ENCODE measurements at places on chromosomes 1 and 21.

DNA sequence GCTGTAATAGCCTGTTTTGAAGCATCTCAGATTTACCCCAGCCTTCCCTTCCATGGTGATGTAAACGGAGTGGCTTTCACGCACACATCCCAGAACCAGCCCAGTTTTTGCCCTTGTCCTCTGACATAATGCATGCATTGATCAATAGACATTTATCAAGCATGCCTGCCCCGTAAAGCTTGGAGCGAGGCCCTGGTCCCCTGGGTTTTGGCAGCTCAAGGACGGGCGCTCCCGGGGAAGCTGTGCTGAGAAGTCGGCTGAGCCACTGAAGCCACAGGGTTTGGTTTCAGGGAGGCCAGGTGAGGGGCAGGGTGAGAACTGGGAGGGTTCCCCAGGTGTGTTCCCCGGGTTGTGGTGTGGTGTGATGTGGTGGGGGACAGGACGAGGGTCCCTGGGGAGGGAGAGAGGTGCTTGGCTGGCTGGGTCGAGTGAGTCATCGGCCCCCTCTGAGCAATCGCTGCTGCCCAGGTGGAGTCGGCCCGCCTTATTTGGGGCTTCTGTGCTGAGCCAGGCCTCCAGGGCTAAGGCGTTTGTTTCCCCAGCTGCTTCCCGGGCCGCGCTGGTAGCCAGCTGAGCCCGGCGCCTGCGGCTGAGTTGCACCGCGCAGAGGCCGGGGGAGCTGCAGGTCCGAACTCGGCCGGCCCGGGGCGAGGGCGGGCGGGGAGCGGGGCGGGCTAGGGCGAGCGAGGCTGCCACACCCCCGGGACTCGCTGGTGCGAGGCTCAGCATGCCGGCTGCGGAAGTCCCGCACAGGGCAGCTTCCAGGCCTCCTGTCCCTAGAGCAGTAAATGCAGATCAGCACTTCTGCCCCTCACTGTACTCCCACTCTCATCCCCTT lies 23.6 kb downstream of the ATP2B4 start:
- DNase-seq: no peak

GRCh38 chr1:113136476-113136875 lies 63.5 kb downstream of the LRIG2 start:
- DNase-seq: no peak

- no peak for DNase-seq
These were observed 178.6 kb downstream of the ZP4 start for GRCh38 chr1:237712082-237712481.

- DNase-seq: no peak
These were observed 12.5 kb downstream of the ITGB2 start for GRCh38 chr21:44907966-44908895.

GRCh38 chr1:202216691-202217090 lies 23.1 kb downstream of the LGR6 start:
- no peak for DNase-seq
